Activated CD8-positive, alpha-beta memory T cell treated with anti-CD3 and anti-CD28 coated beads for 24 hours (primary cell): ENCODE measurements at places on chromosomes 7 and 10.

DNA sequence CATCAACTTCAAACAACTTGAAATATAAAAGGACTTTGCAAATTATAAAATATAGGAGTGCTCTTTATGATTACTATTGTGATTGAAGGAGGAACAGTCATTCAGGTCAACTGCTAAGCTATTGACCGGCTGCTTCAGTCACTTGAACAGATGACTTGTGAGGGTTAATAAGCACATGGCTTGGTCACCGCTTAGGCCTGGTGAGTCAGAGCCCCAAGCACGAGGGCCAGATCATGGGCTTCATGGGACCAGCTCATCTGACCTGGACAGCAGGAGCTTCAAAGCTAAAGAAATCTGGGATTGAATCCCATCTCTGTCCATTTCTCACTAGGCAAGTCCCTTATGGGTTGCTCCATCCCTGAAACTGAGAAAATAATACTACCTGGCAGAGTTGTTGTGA lies 60.4 kb upstream of the ADO start:
- DNase-seq, result no peak

GRCh38 chr10:92688573-92688926 lies 1.2 kb upstream of the HHEX start:
- no peak for DNase-seq

DNA sequence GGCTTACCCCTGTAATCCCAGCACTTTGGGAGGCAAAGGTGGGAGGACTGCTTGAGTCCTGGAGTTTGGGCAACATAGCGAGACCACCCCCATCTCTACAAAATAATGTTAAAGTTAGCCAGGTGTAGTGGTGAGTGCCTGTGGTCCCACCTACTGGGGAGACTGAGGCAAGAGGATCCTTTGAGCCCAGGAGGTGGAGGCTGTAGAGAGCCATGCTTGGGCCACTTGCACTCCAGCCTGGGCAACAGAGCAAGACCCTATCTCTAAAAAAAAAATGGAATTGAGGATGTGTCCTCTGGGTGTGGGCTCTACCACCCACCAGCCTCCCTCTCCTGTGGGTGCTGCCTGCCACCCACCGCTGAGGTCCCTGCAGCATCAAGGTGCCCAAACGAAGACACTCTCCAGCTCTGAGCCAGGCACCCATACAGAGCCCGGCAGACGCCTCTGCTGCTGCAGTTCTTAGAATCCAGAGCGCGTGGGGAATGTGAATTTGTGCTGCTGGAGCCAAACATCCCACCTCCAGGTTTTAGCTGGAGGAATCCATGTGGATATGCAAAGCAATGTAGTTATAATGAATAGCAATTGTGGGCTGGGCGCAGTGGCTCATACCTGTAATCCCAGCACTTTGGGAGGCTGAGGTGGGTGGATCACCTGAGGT lies 176.0 kb upstream of the TNRC18 start:
- DNase-seq, result no peak

GRCh38 chr10:78912361-78913218 lies 156.2 kb upstream of the ZMIZ1 start:
- DNase-seq, result no peak

DNA sequence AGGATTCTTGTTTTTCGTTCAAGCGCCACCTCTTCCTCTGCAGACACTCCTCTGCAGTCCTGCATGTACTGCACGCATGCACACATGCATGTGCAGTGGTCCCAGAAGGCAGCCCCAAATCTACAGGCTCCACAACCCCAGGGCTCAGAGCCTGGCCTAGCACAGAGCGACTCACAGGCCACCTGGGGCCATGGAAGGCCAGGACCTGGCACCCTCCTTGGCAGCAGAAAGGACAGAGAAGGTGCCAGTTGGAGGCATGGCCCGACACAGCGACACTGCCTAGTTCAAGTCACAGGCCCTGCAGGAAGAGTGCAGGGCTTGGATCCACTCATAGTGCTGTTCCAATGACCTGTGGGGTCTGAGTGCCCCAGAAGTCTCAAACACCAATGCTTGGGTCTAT lies 48.7 kb upstream of the RET start:
- no peak for DNase-seq
